ENCODE measurements at places on chromosomes 7 and 10. TPM values are rescaled to one million over a fixed set of nuclear protein-coding genes. Genes with fewer than 3 reads are reported as not detected.

MEIG1 gene
- not detected for total RNA-seq

C10orf105 gene
- not detected for total RNA-seq

MUC3A gene
- 0.79 TPM for total RNA-seq

GATA3 gene
- total RNA-seq: 1.1 TPM

SLC13A1 gene
- not detected for total RNA-seq

AMZ1 gene
- not detected for total RNA-seq

MALRD1 gene
- 0.12 TPM for total RNA-seq

ABCB4 gene
- total RNA-seq: 4.0 TPM

All from psoas muscle (tissue), 8 donors.